Camera-type eye (tissue), 1 donor: ENCODE measurements at places on chromosomes 1 and 21. TPM values are rescaled to one million over a fixed set of nuclear protein-coding genes. Genes with fewer than 3 reads are reported as not detected.

Gene FOXD3
- 1.9 TPM for total RNA-seq

Gene S100A7
- not detected for total RNA-seq

Gene VPS45
- 83.2 TPM for total RNA-seq

Gene BGLAP
- 1.5 TPM for total RNA-seq

Gene OR10J5
- total RNA-seq = not detected

Gene COL9A2
- total RNA-seq = 66.9 TPM

Gene SPATA21
- total RNA-seq = not detected

Gene TRIM46
- 5.7 TPM for total RNA-seq

Gene SH3BP5L
- 21.8 TPM for total RNA-seq

Gene LCE1F
- not detected for total RNA-seq

Gene CFAP126
- not detected for total RNA-seq
